ENCODE measurements at places on chromosomes 3 and 15. TPM values are rescaled to one million over a fixed set of nuclear protein-coding genes. Genes with fewer than 3 reads are reported as not detected.
A peak's percentile ranks its signal among the peaks of the same experiment; 100 is the strongest.

Gene TMEM40
- 10.3 TPM for polyA plus RNA-seq

Gene GABRR3
- polyA plus RNA-seq, result not detected

Gene LDHAL6B
- polyA plus RNA-seq, result not detected

Gene ST3GAL6
- polyA plus RNA-seq, result 6.6 TPM

Gene BHLHE40
- 52.8 TPM for polyA plus RNA-seq

Gene PLAAT1
- polyA plus RNA-seq, result 18.4 TPM

Gene CYP1A1
- not detected for polyA plus RNA-seq

Gene SEC22A
- polyA plus RNA-seq, result 16.0 TPM

Gene TARS3
- 18.5 TPM for polyA plus RNA-seq

Gene HYKK
- 3.0 TPM for polyA plus RNA-seq

Gene MCTP2
- 0.60 TPM for polyA plus RNA-seq

Gene POU1F1
- not detected for polyA plus RNA-seq

Gene CADPS
- 1.9 TPM for polyA plus RNA-seq

Gene IQCF5
- not detected for polyA plus RNA-seq

Gene TRH
- 0.50 TPM for polyA plus RNA-seq

DNA sequence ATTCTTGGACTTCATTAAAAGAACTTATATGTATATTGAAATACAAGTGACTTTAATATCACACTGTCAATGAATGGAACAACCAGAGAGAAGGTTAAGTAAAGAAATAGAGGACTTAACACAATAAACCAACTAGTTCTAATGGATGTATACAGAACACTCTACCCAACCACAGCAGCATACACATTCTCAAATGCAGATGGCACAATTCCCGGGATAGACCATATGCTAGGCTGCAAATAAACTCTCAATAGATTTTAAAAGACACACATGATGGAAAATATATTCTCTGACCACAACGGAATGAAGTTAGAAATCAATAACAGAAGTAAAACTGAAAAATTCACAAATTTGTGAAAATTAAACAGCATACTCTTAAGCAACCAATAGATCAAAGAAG is 214.3 kb upstream of the LINGO1 start:
- DNase-seq, result no peak

DNA sequence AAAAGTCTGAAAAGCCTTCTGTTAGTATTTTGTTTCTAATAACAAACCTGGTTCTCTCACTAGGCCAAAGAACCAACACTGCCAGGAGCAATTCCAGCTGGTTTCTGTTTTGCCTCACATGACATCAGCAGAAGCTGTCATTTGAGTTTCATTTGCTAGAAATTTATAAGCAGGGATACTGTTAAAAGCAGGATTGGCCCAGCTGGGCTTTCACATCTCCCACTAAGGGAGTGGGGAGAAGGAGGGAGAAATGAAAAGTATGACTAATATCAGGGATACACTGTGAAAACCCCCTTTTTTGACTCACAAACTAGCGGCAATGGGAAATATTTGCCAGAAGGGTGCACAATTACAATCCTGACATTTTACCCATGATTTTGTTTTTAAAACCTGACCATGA is 5.3 kb downstream of the CCDC80 start:
- DNase-seq, result peak; percentile 47

DNA sequence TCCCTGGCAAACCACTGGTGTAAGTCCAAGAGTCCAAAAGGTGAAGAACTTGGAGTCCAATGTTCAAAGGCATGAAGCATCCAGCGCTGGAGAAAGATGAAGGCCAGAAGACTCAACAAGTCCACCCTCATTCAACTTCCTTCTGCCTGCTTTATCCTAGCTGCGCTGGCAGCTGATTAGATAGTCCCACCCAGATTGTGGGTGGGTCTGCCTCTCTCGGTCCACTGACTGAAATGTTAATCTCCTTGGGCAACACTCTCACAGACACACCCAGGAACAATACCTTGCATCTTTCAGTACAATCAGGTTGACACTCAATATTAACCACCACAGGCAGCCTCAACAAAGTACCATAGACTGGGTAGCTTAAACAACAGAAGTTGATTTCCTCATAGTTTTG is 245.9 kb upstream of the IGF1R start:
- DNase-seq, result no peak

- DNase-seq, result no peak
Measured at GRCh38 chr3:47035645-47036044, 56.2 kb downstream of the NBEAL2 start.

- no peak for DNase-seq
Measured at GRCh38 chr15:31609258-31609681, 282.6 kb downstream of the KLF13 start.

GRCh38 chr3:2823031-2823430 is 287.1 kb downstream of the IL5RA start:
- no peak for DNase-seq

DNA sequence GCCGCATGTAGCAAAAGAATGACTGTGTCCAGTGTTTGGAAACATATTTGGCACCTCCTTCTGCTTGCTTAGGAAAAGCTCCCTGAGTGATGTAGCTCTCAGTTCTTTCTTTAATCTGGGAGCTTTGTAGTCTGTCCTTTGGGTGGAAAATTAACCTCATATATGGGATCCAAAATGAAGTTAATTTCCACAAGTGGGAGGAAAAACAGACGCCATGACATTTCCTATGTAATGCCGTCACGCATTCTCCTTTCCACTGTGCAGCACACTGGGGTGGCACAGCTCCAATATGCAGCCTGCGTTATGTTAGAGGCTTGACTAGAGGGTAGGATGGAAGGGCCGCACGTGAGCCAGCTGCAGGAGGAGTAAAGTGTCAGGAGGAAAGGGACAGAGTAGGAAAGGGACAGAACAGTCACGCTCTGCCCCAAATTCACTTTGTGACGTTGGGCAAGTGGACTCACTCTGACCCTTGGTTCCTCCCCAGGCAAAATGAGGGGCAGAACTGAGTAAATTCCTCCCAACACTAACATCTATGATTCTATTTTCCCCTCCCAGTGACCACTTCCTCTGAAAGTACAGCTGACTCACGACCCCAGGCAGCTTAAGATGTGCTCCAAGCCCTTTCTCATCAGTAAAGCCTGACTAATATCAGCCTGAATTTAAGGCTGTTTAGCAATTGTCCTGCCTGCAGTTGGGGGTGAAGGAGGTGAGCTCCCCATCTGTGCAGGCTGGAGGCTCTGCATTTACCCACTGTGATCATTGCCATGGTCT is 176.5 kb upstream of the PFN2 start:
- peak; percentile 81 for DNase-seq

- DNase-seq, result no peak
Measured at GRCh38 chr3:15977090-15977489, 179.3 kb upstream of the ANKRD28 start.

GRCh38 chr3:107421170-107421792 is 44.0 kb downstream of the CCDC54 start:
- peak; percentile 64 for DNase-seq

GRCh38 chr3:179020112-179020511 is 51.5 kb downstream of the ZMAT3 start:
- DNase-seq, result no peak

GRCh38 chr3:11556851-11557644 is 86.7 kb downstream of the VGLL4 start:
- peak; percentile 90 for DNase-seq

DNA sequence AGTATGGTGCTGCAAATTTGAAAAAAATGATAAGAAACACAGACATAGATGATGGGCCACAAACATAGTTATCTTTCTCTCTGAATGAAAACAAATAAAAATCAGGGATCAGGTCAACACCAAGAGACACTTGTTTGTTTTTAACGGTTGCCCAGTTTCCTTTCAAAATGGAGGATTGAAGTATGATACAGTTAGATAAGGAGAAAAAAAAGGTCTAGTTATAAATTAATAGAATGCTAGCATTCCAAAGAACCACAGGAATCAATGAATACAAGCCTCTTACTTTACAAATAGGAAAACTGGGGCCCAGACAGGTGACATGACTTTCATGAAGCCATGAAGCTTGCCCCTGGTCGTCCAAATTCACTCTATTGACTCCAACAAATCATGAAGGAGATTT is 305.1 kb downstream of the ZNF621 start:
- DNase-seq, result no peak

GRCh38 chr15:33454996-33455395 is 144.2 kb downstream of the RYR3 start:
- DNase-seq, result no peak

- no peak for DNase-seq
Measured at GRCh38 chr3:126969586-126969985, 13.3 kb upstream of the PLXNA1 start.

DNA sequence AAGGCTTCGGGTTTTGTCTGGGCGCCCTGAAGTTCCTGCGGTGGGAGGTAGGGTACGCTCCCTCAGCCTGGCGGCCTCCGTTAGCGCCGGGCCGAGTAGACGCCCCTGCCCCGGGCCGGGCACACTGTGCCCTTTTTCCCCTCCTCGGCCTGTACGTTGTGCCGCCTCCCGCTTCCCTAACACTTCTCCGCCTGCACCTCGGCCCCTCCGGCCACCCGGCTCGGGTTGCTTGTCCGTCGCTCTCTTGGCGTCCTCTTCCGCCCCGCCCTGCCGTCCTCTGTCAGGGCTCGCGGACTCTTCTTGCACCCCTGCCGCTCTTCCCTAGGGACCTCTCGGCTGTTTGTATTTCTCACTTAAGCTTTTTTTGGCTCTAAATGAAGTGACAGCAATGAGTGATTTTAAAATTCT is 384 bp downstream of the KNL1 start:
- peak; percentile 67 for DNase-seq

DNA sequence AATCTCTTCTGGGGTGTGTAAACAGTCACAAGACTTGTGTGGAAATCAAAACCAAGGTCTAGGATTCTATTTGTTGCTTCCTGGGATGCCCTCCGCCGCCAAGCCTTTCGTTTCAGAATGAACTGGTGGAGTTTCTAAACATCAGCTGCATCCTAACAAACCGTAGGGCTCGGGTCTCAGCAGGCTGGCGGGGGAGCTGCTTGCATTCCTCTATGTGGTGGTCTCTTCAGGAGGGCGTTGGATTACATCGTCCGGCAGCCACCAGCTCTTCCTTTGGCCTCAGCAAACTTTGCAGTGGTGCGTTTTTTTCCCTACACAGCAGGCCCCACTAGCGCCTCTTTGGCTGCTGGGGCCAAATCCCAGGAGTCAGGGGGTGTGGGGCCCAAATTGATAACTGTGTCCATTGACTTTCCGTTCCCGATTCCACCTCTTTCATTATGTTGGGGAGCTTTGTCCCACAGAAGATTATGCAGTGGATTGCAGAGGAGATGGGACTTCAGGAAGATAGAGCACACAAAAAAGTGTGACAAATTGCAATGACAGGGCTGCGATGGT is 390.0 kb upstream of the NR2F2 start:
- DNase-seq, result no peak

- no peak for DNase-seq
Measured at GRCh38 chr3:118536764-118537163, 497.9 kb downstream of the IGSF11 start.
